ENCODE measurements at places on chromosomes 7 and 10.

DNA sequence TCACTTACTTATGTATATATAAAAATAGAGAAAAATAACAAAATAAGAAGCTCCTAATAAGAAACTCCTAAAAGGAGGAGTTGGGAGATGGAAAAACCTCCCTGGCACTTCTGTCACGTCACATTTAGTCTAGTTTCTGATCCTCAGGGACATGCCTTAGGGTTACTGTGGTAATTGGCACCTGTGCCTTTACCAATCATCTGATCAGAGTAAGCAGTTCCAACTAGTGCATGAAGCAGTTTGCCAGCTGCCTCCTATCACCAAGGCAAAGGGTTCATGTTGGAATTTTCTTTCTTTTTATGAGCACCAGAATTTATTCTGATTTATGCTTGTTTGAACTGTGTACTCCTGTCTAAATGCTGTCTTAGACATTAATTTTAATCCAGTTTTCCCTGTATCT, 49.9 kb downstream of the ARL4A start:
- DNase-seq: no peak

- DNase-seq: no peak
Measured at GRCh38 chr7:128919881-128920799, 9.6 kb upstream of the KCP start.

DNA sequence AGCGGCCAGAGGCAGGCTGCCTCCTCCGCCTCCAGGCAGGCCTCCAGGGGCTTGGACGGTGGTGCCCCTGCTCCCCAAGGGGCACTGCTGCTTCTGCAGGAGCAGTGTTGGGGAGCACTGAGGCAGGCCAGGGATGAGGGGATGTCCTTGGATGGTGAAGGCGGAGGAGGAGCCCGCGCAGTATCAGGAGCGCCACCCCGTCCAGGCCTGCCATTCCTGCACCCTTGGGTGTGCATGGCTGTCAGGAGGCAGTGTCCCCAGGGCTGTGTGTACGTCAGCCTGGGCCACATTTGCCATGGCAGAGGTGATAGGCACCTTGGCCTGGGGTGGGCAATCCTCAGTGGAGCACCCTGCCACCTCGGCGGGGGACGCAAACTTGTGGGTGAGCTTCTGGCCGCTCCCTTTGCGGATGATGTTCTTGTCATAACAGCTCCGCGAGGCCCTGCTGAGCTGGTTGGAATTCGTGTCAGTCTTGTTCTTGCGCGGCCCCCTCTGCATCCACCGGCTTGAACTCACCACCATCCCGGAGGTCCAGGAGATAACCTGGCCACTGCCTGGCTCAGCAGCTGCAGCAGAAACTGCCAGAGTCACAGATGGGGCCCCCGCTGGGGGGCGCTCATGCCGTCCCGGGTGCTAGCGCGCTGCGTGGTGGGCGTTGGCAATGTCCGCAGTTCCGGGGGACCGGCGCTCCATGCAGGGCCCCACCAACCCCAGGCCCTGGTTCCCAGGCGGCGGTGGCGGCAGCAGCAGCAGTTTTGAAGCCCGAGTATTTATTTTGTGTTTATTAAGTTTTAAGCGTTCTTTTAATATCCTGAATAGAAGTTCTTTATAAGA, 182.3 kb upstream of the ADCY1 start:
- DNase-seq: no peak

GRCh38 chr10:77249901-77250459, 387.6 kb downstream of the KCNMA1 start:
- no peak for DNase-seq

GRCh38 chr7:153245809-153246208, 486.3 kb downstream of the ACTR3B start:
- no peak for DNase-seq

- DNase-seq: no peak
Measured at GRCh38 chr7:6502886-6503285, 48.4 kb downstream of the GRID2IP start.

DNA sequence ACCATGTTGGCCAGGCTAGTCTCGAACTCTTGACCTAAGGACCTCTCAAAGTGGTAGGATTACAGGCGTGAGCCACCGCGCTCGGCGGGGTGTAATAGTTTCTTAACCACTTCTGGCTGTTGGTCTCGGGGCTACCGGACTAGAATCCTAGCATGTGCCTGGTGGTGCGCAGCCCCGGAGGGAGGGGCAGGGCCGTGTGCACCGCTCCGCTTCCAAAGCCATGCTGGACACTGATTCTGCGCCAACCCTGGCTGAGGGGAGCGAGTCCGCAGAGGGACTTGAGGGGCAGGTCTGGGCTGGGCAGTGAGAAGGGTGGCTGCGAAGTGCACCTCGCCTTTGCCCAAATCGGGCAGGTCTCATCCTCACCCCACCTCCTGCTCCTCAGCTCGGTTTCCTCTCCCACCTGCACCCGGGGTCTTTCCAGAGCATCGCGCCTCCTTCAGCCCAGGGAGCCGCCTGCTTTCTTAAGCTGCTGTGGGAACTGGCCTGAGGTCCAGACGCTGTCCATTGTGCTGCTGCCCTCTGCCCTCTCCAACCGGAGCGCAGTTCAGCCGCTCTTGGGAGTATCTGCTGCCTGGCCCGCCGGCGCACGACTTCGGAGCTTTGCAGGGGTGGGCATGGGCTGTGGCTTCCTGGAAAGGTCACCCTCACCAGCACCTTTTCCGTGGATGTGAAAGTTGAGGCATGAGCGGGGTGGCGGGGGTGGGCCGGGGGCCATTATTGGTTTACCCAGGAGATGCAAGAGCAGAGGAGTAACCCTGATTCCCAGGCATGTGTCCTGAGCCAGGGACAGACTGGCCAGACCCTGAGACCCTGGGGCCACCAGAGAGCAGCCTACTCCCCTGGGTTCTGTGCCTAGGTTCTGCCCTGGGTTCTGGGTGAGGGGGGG, 422.6 kb upstream of the NUPR2 start:
- no peak for DNase-seq

GRCh38 chr10:89852872-89853271, 151.5 kb downstream of the KIF20B start:
- DNase-seq: no peak

GRCh38 chr10:6027929-6028328, 34.2 kb downstream of the IL2RA start:
- DNase-seq: no peak

GRCh38 chr7:77202481-77202976, 2.9 kb upstream of the FGL2 start:
- DNase-seq: no peak

GRCh38 chr7:141979568-141979967, 6.0 kb upstream of the TAS2R38 start:
- DNase-seq: no peak

DNA sequence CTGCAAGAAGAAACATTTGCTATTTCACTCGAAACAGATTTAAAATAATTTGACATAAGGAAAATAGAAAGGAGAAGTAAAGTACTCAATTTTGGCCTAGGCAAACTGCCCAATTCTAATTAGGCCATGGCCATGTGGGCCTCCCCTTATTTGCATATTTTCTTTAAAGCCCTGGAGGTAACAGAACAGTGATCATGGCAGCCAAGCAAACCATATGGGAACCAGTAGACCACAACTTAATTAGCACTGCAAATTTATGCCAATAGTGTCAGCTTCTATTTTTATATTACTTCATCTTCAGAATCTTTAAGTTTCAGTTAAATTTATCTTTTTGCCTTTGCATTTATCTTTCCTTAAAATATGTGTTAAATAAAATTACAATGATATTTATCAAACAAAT, 63.3 kb upstream of the THSD7A start:
- no peak for DNase-seq

GRCh38 chr7:43664681-43665080, 64.6 kb downstream of the COA1 start:
- no peak for DNase-seq

DNA sequence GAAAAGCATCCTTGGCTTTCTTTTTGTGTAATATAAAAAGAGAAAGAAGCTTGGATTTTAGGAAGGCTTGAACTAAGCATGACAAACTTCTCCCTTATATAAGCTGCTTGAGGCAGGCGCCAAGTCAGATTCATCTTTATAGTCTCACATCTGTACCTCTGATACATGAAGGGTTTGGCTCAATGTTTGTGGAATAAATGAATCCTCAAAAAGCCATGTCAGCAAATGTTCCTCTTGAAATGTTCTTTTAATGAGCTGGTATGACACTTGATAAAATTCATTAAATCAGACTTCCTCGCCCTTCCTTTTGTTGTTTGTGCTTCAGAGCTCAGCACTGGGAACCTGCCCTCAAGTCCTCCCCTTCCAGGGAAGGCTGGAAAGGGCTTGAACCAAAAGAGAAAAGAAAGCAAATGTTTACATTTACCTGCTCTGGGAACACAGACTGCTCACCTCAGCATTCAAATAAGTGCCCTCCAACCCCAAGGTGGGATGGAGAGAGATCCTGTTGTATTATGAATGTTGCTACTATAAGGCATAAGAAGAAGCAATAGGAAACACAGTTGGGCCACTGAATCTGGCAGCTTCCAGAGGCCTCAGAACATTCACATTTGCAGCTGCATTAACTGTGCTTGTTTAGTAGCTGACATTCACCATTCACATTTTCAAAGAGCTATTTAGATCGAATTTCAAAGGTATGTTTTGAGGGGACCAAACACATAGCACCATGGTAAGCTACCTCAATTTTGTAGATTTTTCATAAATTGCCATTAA, 212.6 kb downstream of the CACNA2D1 start:
- DNase-seq: no peak

GRCh38 chr10:33478089-33478674, 143.7 kb upstream of the NRP1 start:
- DNase-seq: no peak

DNA sequence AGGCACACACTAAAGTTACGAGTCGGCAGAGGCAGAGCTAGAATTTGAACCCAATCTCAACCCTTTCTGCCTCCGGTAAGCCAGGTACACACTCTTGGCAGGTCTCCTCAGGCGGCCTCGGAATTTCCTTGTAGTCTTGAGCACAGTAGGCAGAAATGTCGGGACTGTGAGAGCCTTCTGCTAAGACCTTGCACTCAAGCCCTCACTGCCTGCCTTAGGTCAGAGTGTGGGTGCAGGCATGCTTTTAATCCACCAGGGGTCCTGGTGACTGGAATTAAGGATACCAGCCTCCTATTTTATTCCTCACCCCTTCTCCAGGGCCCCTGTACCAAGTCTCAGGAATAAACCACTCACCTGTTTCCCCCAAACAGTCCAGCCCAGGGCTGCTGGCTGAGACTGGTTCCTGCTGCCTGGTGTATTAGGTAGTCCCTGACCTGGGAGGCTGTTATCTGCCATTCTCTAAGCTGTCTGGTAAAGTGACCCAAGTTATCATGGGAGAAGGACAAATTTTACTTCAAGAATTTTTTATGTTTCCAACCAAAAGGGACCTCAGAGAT, 855 bp downstream of the ATP6V1F start:
- peak; percentile 85 for DNase-seq

DNA sequence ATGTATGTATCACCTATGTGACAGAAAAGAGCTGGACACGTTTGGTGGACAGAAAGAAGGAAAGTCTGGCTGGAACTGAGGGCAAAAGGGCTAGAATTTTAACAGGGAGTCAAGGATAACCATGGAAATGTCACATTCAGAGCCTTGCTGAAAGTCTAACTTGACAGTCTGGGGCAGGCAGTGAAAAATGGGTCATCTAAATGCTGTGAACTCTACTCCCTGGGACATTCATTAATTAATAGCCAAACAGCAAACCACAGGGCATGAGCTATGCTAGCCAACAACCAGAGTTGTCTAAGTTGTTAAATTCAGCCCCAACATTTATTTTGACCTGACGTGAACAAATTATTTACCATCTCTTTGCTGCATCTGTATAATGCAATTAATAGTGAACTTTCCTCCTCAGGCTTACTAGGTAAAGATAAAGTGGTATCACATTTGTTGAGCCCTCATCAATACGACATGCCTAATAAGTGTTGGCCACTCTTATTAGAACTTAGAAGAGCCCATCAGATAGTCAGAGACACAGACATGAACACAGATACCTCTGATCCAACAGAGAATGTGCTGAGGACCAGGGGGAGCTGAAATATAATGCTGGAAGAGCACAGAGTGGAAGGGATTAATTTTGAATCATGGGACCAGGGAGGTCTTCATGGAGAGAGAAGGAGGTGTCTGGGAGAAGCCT, 109.9 kb downstream of the SORCS1 start:
- no peak for DNase-seq

- no peak for DNase-seq
Measured at GRCh38 chr7:92119213-92119759, 15.0 kb downstream of the CYP51A1 start.

GRCh38 chr10:130371666-130372065, 235.5 kb downstream of the GLRX3 start:
- no peak for DNase-seq

DNA sequence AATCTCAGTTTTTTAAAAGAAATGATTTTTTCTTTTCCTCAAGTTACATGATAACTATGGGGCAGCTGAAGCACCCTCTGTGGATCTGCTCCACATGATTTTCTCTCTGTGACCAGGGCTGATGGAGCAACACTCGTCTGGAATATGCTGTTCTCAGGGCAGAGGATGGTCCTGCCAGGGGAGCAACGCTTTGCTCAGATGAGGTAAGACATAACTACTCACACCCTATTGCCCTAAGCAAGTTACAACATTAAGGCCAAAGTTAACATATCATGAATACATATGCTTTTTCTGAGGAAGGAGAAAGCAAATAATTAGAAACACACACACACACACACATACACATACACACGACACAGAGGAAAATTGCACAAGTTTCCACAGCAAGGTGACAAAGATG, 71.4 kb downstream of the CALCR start:
- no peak for DNase-seq

DNA sequence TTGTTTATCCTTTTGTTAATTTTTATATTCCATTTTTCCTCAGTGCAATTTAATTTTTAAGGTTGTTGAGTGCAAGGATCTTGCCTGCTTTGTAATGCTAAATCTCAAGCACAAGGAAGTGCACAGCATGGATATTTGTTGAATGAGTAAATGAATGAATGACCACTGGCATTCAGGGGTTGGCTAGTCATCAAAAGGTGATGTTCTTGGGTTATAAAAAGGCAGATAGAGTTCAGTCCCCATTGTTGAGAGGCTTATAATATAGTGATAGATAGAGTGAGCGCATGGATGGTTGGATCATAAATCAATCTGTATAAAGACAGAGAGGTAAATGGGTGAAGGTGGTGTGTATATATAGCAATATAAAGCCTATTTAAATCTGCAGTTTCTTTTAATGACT, 193.2 kb upstream of the KLF6 start:
- DNase-seq: no peak

GRCh38 chr7:99863847-99864440, 12.9 kb downstream of the OR2AE1 start:
- DNase-seq: no peak

- no peak for DNase-seq
Measured at GRCh38 chr10:68496072-68496471, 24.3 kb upstream of the DNA2 start.

DNA sequence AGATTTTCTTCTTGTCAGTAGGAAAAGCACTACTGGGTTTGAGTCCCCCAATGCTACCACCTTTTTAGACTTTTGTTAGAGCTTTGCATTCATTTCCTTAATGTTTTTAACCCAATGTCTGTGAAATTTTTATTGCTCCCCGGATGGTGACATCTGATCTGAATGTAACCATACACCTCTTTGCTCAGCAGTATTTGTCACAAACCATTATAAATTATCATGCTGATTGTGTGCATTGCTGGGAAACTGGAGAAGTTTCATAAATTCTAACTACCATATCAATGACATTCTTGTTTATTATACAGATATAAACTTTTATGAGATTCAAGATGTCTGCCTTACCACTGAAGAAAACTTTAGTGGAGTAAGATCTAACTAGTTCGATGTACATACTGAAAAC, 8.5 kb downstream of the NRP1 start:
- no peak for DNase-seq
